ENCODE measurements at places on chromosomes 6 and 20.

GRCh38 chr20:15619816-15620215 lies 953.4 kb downstream of the KIF16B start:
- no peak for DNase-seq

DNA sequence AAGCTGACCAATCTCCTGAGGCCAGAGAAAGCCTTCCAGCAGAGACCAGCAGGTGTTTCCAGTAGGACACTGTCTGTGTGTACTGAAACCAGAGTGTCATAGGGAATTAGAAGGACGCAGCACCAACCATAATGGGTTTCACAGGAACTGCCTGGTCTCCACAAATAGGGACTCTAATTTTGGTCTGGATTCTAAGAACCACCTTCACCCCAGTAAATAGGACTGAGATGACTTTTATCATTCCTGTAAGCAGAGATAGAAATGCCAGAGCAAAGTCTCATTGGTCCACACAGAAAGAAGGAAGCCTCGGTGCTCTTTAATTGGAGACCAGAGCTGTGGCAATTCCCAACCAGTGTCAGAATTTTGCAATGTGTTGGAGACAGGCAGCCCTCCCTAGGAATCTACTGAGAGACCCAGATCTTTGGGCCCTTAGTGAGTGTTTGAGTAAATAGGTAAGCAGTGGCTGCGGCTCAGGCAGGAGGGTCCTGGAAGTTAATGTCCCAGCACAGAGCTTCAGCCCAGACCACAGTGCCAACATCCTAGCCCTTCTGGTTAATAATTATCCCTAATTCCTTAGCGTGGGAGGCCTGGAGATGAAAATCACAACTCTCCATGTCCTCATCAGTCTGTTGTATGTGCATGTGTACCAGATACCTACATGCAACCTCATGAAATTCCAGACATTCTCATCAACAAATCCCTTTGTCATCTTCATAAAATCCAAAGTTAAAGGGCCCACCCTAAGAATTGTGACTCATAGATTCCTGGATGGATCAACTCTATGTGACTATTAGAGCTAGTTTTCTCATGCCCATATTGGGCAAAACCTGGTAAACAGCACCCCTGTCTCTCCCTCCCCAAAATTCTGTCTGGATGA lies 81.2 kb downstream of the UNC5CL start:
- no peak for DNase-seq

DNA sequence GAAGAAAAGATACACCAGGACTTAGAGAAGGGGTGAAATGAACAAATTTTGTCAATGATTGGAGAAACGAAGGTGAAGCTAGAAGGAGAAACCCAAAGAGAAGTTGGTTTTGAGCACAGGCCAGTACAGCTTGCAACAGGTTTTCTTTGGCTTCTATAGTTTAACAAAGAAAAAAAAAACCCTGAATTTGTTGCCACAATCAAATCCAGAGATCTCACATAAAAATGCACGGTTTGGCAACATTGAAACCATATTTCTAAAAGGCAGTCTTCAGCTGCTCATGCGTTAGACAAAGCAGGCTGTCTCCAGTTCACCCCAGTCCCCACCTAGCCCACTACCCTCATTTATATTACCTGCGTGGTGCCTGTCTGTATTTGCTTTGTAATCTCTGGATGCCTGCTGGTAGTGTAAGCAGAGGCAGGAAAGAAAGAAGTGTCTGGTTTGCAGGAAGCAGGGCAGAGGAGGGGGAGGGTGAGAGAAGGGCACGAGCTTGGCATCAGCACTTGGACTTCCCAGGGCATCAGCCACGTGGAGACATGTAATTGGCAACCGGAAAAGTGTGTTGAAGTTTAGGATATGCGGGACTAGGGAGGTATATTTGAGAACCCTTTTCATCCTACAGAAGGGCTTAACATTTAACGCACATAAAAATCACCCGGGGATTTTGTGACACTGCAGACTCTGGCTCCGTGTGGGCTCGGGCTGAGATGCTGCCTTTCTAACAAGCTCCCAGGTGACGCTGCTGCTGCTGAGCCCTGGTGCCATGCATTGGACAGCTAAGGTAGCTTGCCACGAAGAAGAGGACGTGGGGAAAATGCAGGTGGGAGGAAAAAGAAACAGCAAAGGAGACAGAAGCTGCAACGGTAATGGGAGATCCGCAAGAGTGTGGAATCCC lies 14.4 kb downstream of the PFDN4 start:
- DNase-seq: no peak

DNA sequence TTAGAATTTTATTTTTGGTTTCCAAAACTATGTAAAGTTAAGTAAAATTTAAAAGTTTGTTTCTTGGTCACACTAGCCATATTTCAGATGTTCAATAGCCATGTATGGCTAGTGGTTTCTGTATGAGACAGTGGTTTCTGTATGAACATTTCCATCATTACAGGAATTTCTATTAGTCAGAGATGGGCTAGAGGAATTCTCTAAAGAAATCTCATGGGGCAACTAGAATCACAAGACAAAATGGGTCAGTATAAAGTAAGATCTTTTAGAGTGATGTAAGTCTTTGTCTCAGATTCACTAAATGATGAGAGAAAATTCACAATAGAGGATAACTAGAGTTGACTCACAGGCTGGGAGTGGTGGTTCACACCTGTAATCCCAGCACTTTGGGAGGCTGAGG lies 149.0 kb downstream of the FUT9 start:
- no peak for DNase-seq

DNA sequence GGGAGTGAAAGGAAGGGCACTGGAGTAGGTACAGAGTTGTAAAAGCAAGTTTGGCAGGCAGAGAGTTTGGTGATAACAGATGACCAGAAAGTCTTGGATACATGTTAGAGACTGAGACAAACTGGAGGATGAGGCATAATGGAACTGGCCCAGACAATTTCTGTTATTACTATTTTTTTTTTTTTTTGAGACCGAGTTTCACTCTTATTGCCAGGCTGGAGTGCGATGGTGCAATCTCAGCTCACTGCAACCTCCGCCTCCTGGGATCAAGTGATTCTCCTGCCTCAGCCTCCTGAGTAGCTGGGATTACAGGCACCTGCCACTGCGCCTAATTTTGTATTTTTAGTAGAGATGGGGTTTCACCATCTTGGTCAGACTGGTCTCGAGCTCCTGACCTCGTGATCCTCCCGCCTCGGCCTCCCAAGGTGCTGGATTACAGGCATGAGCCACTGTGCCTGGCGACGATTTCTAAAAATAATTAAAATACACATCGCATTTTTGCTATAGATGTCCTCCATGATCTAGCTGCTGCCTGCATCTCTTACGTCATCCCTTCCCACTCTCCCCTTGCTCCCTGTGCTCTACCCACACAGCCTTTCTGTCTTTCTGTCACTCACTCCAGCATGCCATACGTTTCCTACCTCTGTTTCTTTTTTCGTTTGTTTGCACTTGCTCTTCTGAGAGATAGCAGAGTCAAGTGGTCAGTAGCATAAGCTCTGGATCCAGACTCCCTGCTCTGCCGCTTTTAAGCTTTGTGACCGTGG lies 23.5 kb downstream of the MAPK14 start:
- no peak for DNase-seq

- no peak for DNase-seq
These were observed 270.8 kb downstream of the SMOC2 start for GRCh38 chr6:168711666-168712300.

DNA sequence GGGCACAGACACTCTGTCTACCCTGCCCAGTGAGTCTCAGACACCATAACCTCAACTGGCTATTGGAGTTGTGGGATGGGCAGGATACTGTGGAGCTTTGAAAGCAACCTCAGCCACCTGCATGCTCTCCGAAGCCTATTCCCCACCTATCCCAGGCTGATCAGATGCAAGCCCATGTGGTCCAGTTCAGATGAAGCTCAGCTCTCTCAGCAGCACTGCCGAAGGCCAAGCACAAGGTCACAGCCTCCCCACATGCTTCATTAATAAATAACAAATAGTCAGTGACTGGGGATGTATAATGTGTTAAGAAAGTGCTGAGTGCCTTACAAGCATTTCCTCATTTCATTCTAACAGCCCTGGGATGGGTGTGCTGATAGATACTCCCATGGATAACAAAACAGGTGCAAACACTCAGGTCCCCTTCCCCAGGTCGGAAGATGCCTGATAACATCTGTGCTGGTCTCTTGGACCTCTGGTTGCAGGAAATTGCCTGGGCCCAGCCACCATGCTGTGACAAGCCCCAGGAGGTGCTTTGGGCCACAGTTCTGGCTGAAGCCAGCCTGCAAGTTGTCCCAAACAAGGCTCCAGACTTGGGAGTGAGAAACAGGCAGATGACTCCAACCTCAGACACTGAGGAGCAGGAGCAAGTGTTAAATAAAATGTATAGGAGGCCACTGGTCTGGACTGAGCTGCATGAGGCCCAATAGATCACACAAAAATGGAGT lies 3.7 kb downstream of the ACSS1 start:
- no peak for DNase-seq

DNA sequence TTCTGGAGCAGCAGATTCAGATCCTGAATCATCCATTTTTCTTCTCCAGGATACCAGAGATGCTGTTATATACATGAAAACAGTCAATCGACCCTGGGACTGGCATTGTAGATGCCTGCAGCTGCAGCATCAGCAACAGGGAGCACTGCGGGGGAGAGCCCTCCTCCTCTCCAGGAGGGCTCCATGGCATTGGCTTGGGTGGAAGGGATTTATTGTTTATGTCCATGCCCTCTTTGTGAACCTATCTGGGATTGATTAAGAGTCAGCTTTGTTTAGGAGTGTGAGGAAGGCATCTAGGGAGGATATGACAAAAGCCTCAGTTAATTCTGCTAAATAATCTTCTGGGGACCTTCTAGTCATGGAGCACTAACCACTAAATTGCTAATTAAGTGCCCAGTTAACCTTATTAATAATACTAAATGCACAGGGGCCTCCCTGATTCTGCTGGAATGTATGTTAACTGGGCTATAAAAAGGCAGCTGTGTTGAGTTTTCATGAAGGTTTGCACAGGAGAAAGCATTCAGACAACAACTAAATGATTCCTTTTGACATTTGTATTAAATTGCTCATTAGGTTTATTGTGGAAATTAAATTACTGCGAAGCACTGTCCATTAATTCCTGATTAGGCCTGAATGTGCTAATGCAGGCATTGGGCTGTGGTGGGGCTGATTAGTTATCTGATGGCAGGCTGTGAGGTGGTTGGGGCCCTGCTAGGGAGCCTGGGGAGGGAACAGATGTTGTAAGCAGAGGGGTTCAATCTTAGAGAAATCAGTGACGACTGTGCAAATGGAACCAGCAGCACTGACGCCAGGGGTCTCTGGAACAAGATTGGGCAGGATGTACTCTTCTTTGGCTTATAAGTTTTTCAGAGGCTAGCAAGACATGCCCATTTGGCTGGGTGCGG lies 57.6 kb downstream of the IMPG1 start:
- no peak for DNase-seq

GRCh38 chr6:34909320-34909883 lies 20.3 kb downstream of the ANKS1A start:
- no peak for DNase-seq

GRCh38 chr6:72728706-72729343 lies 107.0 kb downstream of the KCNQ5 start:
- no peak for DNase-seq

DNA sequence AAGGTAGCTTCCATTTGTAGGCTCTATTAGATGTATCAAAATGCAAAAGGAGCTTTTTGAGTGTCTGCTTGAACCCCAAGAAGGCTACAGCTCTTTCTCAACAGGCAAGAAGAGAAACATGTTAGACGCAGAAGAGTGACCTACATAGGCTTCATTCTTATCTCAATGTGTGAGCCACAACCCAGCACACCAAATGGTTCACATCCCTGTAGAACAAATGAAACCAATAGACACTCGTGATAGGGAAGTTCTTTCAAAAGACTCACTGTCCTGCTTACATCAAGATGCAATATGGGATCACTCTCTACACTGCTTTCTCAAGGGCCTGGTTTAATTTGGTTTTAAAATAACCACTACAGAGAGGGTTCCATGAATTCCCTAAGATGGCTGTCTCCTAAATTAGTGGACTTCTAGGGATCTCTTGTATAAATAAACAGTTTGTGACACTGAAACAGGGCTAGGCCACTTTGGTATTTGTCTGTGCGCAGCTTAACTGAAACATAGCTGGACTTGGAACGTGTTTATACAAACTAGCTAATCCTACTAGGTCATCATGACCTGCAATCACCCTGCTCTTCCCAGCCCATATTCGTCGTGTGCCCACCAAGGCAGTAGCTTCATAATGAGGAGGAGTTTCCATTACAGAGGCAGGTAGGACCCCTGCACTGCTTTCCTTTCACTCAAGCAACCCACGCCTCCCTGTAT lies 225.4 kb upstream of the PREP start:
- no peak for DNase-seq

- DNase-seq: no peak
These were observed 73.7 kb downstream of the SLC22A3 start for GRCh38 chr6:160421854-160422253.

- no peak for DNase-seq
These were observed 161.0 kb downstream of the NFATC2 start for GRCh38 chr20:51381557-51381956.

DNA sequence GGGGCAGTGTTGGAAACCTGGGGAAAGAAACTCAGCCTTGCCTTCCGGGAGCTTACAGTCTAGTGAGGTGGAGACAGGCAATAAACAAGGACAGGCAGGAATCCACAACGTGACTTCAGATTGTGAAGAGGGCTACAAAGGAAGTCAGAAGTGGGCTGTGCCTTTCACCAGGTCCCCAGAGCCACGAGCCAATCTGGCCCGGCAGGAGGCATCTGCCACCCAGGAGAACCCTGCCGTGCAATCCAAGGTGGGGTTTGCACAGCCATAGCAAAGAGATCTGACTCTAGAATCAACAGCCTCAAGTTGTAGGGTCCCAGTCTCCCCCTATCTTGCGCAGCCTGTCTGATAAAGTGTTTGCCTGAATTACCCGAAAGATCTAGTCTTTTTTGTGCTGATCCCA lies 5.5 kb downstream of the SLC32A1 start:
- DNase-seq: no peak

GRCh38 chr6:140546640-140547039 lies 1172.2 kb upstream of the CITED2 start:
- no peak for DNase-seq

GRCh38 chr6:3482869-3483268 lies 26.0 kb upstream of the SLC22A23 start:
- no peak for DNase-seq

GRCh38 chr6:159233365-159234101 lies 64.3 kb downstream of the FNDC1 start:
- no peak for DNase-seq

DNA sequence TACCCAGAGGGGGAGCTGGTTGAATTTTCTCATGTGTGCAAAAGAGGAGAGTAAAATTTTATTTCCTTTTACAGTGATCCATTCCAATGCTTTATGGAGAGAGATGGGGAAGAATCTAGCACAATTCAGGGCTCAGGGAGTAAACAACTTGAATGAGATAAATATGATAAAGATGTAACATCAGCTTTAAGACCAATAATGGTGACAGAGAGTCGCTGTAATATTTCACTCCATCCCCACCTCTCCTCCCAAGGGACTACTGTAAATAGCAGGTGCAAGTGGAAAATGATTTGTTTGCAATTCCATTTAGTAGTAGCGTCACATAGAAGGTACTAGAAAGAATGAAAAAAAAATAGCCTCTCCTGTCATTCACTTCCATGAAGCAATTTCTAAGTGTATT lies 4.8 kb downstream of the CRISP3 start:
- no peak for DNase-seq

- no peak for DNase-seq
These were observed 44.6 kb upstream of the SH3BGRL2 start for GRCh38 chr6:79586548-79586947.
